ENCODE measurements at places on chromosomes 6 and 20. TPM values are rescaled to one million over a fixed set of nuclear protein-coding genes. Genes with fewer than 3 reads are reported as not detected.

NKAPL gene
- polyA plus RNA-seq, result not detected

DTD1 gene
- 59.6 TPM for polyA plus RNA-seq

RBPJL gene
- not detected for polyA plus RNA-seq

RAET1E gene
- polyA plus RNA-seq, result not detected

MEP1A gene
- not detected for polyA plus RNA-seq

DNA sequence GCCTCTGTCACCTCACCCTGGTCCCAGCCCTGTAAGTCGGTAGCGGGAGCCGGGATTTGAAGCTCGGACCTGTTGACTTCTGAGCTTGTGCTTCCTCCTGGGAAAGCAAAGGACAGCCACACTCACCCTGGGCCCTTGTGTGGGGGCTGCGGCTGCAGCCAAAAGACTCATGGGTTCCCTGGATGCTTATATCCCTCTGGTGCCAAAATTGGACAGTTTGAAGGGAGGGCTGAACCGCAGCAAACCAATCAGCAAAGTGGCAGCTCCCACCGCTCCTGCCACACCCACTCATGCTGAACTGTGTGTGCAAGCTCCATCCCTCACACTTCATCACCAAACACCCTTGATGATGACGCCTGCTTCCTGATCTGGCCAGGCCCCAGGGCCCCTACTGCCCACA lies 3.9 kb upstream of the CCN5 start:
- no peak overlapping the region for H3K27ac ChIP-seq
- no peaks in the 10 kb centered on the region for H3K27me3 ChIP-seq
- no peaks in the 10 kb centered on the region for H3K36me3 ChIP-seq
- DNase-seq, result no peak
- H3K4me1 ChIP-seq, result no peaks in the 10 kb centered on the region

DNA sequence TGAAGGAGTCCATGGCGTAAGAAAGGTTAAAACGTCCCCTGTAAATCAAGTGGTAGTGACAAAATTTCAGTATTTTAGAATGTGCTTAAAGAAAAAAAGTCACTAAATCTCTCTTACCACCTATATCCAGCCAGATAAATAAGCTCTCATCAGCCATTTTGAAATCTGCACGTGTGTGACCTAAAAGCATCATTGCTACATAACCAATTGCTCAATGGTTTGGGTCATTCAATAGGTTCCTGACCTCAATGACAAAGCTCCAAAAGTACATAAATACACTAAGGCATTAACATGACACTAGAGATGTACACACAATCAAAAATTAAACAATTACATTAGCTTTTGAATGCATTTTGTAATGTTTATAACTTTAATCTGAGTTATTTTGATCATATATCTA lies 272.4 kb downstream of the GMDS start:
- no peaks in the 10 kb centered on the region for H3K36me3 ChIP-seq
- H3K4me1 ChIP-seq, result no peaks in the 10 kb centered on the region
- no peak for DNase-seq

DNA sequence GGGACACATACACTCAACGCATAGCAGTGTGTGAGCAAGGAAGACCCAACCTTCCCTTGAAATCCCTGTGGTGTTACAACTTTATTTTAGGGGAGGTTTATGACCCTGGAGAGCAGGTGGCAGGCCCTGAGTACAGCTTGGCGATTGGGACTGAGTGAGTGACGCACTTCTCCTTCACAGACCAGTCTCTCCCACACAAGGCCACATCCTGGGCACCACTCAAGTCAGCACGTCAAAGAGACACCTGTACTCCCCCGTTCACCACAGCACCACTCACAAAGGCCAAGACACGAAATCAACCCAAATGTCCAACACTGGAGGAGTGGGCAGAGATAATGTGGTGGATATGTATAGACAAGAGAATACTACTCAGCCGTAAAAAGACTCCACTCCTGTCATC lies 57.0 kb upstream of the FRMD1 start:
- DNase-seq, result no peak
- H3K27ac ChIP-seq, result no peak overlapping the region
- H3K4me3 ChIP-seq, result no peak overlapping the region
- no peaks in the 10 kb centered on the region for H3K36me3 ChIP-seq

- no peaks in the 10 kb centered on the region for H3K27me3 ChIP-seq
- no peak overlapping the region for H3K4me3 ChIP-seq
- no peak for DNase-seq
- H3K27ac ChIP-seq, result no peak overlapping the region
These were observed 98.9 kb downstream of the FAM120B start for GRCh38 chr6:170405311-170405975.

DNA sequence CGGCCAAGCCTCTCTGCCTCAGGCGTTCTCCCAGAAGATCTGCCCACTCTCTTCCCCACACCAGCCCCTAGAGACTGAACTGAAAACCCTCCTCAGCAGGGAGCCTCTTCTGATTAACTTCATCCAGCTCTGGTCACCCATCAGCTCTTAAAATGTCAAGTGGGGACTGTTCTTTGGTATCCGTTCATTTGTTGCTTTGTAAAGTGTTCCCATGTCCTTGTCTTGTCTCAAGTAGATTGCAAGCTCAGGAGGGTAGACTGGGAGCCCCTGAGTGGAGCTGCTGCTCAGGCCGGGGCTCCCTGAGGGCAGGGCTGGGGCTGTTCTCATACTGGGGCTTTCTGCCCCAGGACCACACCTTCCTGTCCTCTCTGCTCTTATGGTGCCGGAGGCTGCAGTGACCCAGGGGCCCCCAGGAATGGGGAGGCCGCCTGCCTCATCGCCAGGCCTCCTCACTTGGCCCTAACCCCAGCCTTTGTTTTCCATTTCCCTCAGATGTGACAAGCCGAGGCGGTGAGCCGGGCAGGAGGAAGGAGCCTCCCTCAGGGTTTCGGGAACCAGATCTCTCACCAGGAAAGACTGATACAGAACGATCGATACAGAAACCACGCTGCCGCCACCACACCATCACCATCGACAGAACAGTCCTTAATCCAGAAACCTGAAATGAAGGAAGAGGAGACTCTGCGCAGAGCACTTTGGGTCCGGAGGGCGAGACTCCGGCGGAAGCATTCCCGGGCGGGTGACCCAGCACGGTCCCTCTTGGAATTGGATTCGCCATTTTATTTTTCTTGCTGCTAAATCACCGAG lies 14.2 kb downstream of the VEGFA start:
- H3K36me3 ChIP-seq, result no peaks in the 10 kb centered on the region
- H3K4me1 ChIP-seq, result no peaks in the 10 kb centered on the region
- DNase-seq, result no peak
- H3K4me3 ChIP-seq, result no peak overlapping the region

DNA sequence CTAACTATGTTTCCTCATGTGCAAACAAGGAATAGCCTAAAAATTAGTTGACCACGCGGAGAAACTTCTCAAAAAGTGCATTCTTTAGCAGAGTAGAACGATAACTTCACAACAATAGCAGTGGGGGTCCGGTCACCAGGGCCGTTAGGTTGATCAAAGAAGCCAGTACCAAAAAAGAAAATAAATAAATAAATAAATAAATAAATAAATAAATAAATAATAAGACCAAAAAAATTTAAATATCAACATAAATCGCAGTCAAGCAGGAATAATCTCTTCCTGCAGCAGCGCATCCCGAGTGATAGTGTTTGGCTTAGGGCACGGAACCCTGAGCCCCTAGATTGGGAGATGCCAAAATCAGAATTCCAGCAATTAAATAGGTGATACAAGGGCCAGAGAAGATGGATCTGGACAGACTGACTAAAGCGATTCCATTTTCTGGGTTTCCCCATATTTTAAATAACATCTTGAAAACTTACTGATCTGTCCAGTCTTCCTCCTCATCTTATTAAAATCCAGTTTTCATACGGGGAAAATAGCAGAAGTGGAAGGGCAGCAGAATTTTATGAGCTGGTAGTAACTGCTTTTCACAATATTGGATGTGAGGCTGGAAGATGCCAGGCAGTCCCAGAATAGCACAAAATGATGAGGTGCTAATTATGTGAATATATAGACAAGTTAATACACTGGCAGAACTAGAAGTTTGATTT lies 4.4 kb upstream of the OLIG3 start:
- H3K36me3 ChIP-seq, result no peaks in the 10 kb centered on the region
- peaks cover 42% of the 10 kb centered on the region for H3K4me1 ChIP-seq
- H3K27ac ChIP-seq, result no peak overlapping the region
- H3K4me3 ChIP-seq, result no peak overlapping the region

DNA sequence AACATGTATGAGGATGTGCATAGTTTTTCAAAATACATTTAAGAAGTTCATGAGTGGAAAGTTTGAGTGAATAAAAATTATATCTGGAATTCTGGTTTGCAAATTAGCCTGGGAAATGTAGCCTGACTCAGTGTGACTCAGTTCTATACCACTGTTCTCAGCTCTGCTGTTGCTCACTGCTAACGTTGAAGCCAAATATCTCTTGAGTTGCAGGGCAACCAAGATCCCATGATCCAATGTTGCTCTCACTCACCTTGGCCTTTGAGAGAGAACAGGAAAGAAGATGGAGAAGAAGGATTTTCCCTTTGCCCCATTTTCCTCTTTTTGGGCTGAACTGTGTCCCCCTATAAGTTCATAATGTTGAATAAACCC lies 28.9 kb downstream of the PSMB9 start:
- no peak overlapping the region for H3K4me3 ChIP-seq
- DNase-seq, result no peak
- H3K36me3 ChIP-seq, result no peaks in the 10 kb centered on the region

DNA sequence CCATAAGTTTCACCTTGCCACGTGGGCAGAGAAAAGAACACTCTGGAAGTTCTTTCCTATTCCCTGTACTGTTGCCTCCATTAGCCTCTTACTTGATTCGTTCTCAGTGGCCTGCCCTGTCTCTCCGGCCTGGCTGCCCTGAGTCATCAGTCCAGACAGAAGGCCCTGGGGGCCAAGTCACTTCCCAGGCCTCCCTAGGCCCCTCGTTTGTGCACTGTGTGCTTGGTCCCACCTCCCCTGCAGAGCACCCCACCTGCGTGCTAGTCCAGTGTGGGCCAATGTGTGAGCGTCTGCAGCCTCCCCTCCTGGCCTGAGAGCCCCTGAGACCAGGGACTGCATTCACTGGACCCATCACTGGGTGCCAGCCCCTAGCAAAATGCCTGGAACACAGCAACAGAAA lies 191.2 kb upstream of the RREB1 start:
- H3K4me3 ChIP-seq, result no peak overlapping the region
- H3K27me3 ChIP-seq, result no peaks in the 10 kb centered on the region
- H3K36me3 ChIP-seq, result no peaks in the 10 kb centered on the region
- H3K4me1 ChIP-seq, result peaks cover 11% of the 10 kb centered on the region
- no peak for DNase-seq

GRCh38 chr20:59948828-59949720 lies 8.9 kb downstream of the FAM217B start:
- no peaks in the 10 kb centered on the region for H3K27me3 ChIP-seq
- H3K4me1 ChIP-seq, result peaks cover 8% of the 10 kb centered on the region
- peak; percentile 59 for DNase-seq
- peak overlapping the region; percentile 18 for H3K4me3 ChIP-seq
- no peak overlapping the region for H3K27ac ChIP-seq
